ENCODE measurements at places on chromosomes 6 and 20.

- no peak for DNase-seq
Observed at GRCh38 chr6:121451250-121451649, 15.8 kb downstream of the GJA1 start.

- DNase-seq: no peak
Observed at GRCh38 chr6:3800850-3801591, 48.2 kb upstream of the FAM50B start.

- no peak for DNase-seq
Observed at GRCh38 chr6:2944405-2945152, 26.8 kb downstream of the SERPINB6 start.

DNA sequence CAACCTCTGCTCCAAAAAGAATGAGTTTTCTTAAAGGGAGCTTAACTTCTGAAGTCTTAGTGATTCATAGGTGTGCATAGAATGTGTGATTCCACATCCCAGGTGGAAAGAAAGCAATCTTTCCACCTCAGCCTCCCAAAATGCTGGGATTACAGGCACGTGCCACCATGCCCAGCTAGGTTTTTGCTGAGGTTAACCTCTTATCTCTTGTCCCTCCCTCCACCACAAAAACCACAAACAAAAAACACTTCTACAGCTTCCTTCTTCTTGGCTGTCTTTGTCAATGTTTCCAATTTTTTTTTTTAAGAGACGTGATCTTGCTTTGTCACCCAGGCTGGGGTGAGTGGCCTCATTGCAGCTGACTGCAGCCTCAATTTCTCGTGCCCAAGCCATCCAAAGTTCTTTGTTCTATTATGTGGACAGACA lies 8.1 kb upstream of the CSE1L start:
- no peak for DNase-seq

- no peak for DNase-seq
Observed at GRCh38 chr20:63180569-63181185, 35.3 kb downstream of the YTHDF1 start.

DNA sequence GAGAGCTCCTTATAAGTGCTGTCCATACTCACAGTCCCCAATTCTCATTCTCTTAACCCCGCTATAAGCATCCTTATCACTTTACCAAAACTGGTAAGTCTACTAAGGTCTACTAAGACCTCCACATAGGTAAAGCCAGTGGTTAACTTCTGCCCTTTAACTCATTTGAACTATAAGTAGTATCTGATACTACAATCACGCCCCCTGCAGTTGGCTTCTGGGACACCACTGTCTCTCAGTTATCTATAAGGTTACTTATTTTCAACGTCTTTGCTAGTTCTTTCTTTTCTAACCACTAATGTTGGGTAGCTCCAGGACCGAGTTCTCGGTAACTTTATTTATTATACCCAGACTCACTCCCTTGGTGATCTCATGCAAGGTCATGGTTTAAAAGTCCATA lies 142.6 kb downstream of the ARHGAP18 start:
- DNase-seq: no peak

GRCh38 chr6:119073307-119074051 lies 5.0 kb downstream of the FAM184A start:
- DNase-seq: no peak

- no peak for DNase-seq
Observed at GRCh38 chr6:153553627-153554026, 422.5 kb upstream of the RGS17 start.

DNA sequence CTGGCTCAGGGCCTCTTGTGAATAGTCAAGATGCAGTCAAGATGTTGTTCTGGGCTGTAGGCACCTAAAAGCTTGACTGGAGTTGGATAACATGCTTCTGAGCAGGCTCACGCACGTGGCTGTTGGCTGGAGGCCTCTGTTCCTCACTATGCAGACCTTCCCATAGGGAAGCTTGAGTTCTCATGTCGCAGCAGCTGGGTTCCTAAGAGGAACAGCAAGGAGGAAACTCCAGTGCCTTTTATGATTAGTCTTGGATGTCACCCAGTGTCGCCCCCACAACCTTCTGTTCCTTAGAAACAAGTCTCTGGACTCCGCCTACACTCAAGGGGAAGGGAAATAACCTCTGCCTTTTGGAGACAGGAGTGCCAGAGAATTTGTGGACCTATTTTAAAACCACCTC lies 210.7 kb downstream of the BCAS1 start:
- DNase-seq: no peak

DNA sequence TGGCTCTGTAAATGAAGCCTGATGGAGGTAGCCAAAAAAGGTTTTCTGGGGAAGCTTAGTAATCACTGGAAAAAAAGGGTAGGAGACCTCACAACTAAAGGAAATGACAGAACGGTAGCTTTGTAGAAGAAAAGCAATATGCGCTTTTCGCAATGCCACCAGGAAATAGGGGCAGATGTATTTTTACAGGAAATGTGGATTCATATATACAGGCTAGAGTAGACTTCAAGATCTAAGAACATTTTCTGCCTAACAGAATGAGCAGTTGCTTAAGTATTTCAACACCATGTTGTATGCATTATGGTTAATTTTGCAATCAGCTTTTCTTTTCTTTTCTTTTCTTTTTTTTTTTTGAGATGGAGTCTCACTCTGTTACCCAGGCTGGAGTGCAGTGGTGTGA lies 219.6 kb downstream of the CD83 start:
- DNase-seq: no peak

DNA sequence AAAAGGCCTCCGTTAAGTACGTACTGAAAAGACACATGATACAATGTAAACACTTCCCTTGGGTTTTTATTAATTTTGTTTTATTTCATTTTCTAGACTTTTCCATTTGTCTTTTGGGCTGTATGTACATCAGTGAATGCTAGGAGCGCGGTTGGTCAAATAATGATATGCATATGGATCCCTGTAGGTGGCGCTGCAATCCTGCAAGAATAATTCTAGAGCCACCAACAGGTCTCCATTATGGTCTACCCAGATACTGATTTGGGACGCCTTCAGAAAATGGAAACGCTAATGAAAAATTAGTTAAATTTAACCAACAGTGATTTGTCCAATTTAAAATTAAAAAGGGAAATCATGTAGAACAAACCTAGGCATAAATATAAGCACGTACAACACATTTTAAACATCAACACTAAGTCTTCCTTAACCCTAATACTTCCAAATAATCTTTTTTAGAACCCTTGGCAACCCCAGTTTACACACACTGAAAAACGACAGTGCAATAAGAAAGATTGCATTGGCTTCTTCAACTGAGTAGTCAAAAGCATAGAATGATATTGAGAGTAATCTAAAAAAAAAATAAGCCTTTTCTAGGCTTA lies 433.5 kb downstream of the RFPL4B start:
- no peak for DNase-seq

GRCh38 chr6:70338775-70339174 lies 35.9 kb upstream of the COL9A1 start:
- DNase-seq: no peak

GRCh38 chr6:40128127-40128526 lies 193.9 kb upstream of the MOCS1 start:
- no peak for DNase-seq

GRCh38 chr6:34970957-34971356 lies 81.9 kb downstream of the ANKS1A start:
- no peak for DNase-seq

DNA sequence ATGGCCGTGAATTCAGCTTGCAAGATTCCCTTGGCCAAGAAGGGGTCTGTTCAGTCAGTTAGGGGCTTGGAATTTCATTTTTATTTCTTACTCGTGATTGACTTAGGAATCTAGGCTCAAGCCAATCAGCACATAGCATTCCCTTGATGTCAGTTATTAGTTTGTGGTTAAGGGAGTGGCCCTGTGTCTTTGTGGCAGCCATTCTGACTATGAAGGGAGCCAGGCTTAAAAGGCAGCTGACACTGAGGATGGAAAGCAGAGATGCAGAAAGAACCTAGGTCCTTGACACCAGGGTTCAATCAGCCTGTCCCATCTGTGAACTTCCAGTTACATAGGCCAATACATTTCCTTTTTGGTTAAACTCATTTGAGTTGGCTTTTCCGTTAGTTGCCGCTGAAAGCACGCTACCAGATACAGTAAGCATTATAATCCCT lies 48.1 kb downstream of the MCUR1 start:
- no peak for DNase-seq

DNA sequence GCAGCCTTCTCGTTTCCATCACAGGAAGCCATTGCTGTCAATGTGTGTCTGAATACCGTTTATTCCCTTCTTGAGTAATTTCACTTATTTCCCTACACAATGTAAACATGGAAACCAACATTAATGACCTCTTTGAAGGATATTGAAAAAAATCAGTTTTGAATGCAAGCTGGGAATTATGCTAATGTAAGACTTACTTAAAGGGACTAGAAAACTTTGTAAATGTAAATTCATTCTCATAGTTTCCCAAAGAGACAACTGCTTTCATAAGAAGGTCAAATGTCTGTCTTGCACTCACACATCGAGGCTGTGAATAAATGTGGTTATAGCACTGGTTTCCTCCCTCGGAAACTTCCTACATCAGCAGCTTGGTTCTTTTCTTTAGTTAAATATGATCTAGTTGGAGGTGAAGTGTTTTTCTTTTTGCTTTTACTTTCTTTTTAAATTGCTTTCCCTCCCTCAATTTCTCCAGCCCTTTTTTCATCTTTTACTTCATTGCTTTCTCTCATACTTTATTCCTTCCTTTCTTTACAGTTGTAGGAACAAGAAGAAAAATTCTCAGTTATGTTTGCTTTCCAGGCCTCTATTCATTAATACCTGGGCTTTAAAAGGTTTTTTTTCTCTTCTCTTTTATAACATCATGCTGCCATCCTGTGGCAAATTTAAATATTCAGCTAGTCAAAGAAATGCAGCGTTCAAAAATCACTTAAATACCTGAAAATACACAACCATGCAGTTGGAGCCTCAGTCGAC lies 108.3 kb downstream of the TNFAIP3 start:
- DNase-seq: no peak

DNA sequence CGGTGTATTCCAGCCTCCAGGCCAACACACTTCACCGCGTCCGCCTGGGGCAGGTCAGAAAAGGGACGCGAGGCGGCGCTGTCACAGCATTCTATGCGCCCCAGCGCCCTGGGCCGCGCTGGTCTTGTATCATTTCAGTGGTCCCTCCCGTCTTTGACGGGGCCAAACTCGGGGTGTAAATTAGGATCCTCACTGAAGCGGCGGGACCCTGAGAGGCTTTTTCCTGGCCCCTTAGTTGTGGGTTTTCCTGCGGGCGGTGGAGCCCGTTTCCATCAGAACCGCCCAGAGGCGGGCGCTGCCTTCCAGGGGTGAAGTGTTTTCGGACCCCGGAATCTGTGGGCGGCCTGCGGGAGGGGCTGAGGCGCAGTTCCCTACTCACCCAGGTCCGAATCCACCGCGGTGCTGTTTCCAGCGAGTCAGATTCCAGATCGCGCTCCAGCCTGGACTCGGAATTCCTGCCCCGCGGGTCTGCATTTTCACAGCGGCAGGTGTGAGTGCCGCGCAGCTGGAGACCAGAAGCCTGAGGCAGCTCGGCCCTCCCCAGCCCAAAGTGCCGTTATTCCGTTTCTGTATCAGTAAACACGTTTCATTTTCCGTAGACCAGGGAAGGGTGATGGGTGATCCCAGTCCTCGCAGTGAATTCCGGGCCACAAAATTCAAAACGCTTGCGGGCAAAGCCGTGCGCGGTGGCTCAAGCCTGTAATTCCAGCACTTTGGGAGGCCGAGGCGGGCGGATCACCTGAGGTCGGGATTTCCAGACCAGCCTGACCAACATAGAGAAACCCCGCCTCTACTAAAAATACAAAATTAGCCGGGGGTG lies 3.9 kb upstream of the MICB start:
- DNase-seq: no peak

- DNase-seq: no peak
Observed at GRCh38 chr6:50635429-50635828, 77.9 kb upstream of the TFAP2D start.

DNA sequence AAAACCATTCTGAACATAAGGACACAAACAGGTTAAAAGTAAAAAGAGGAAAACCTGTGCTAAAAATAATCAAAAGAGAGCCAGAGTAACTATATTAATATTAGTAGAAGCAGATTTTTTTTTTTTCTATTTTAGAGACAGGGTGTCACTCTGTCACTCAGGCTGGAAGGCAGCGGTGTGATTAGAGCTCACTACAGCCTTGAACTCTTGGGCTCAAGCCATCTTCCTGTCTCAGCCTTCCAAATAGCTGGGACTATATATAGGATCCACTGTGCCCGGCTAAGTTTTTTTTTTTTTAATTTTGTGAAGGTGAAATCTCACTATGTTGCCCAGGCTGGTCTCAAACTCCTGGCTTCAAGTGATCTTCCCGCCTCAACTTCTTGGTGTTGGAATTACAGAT lies 33.4 kb upstream of the PLN start:
- DNase-seq: no peak

- no peak for DNase-seq
Observed at GRCh38 chr20:13353261-13353945, 132.3 kb downstream of the ISM1 start.

DNA sequence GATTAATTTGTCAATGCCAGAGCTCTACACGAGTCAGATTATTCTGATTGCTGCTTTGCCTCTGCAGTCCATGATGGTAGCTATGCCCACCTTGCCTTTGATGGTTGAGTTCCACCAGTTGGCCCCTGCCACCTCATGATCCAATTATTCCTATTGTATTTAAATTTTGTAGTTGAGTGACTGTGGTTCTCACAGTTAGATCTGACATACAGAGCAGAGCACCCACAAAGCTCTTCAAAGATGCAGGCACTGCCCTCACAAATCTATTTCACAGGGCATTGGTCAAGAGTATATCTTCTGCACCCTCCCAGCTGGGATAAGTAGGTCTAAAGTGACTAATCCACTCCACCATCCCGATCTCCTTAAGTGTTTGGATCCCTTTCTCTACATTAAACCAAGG lies 318.8 kb downstream of the EYA4 start:
- no peak for DNase-seq

GRCh38 chr20:61973515-61974356 lies 91.9 kb downstream of the TAF4 start:
- DNase-seq: no peak

- DNase-seq: no peak
Observed at GRCh38 chr6:3748208-3749066, 3.1 kb downstream of the PXDC1 start.

DNA sequence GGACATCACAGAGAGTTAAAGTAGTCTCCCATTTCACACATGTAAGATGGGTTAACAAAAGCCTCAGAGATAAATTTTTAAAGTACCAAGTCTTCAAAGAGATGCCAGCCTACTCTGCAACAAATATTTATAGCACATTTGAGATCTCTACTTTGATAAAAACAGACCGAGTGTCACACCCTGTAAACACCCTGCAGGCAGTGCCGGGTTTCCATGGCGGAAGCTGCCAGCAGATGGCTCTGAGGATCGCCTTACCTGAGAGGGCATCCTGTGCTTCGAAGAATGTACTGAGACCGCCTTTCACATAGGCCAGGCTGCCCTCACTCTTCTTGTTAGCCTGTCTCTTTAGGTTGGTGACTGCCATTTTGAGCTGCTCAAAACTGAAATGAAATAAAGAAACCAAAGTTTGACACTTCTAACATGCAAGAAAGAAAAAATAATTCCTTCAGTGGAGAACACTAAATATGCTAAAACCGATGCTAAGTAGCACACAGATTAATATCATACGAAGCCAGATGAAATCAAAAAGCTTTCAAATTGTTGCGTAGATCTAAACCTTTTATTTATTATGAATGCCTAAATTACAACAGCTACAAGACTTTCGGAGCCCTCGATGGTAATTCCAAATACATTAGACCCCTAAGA lies 39.3 kb downstream of the HUS1B start:
- DNase-seq: no peak

- DNase-seq: no peak
Observed at GRCh38 chr6:136989571-136990241, 55.1 kb downstream of the IL20RA start.

- DNase-seq: no peak
Observed at GRCh38 chr6:28887796-28888496, 35.8 kb downstream of the TRIM27 start.
